NCI-H2081 treated with DMSO at 0.1 percent for 48 hours (cell line): ENCODE measurements at places on chromosomes 5 and 9.

DNA sequence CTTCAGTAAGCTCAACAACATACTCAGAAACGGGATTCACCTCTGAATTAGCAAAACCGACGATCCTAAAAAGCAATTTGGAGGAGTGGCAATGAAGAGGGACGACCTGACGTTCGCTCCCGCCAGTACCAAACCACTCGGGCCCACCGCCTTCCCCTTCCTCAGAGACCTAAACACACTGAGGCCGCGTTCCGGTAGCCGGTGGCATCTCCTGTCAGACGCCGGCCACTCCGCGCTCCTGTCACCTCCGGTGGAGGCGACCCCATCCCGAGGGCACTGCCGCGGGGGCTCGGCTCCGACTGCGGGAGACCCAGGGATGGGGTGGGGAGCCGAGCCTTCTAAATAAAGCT is 617 bp downstream of the PPP6C start:
- no peak for DNase-seq

DNA sequence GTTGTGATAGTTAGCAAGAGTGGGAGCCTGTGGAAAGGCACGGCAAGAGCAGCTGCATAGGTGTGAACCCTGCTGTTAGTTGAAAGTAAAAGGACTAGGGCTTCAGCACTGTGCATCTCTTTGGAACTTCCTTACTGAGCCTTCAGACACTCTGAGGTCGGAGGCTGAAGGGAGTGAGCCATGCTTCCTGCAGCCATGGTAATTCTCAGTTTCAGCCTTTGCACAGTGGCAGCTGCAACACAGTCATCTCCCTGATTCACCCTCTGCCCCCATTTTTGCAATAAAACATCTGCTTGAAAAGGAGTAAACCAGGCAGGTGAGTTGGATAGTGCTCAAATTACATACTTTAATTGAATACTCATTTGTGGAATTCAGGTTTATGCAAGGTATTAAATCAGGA is 6.5 kb upstream of the TLE4 start:
- no peak for DNase-seq

DNA sequence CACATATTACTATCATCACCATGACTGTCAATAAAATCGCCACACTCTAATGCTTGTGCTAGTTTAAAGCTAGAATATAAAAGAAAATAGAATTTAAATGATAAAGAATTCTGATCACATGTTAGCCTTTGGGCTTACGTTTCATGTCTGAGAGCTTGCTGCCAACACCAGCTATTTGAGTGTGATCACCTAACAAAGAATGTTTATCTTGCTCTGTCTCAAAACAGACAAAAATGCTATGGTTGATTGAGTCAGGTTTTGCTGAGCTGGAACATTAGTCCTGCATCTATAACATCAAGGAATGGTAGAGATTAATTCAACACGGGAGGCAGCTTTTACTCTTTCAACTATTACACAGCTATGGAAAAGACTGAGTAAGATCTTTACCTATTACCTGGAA is 50.7 kb downstream of the MSX2 start:
- no peak for DNase-seq

DNA sequence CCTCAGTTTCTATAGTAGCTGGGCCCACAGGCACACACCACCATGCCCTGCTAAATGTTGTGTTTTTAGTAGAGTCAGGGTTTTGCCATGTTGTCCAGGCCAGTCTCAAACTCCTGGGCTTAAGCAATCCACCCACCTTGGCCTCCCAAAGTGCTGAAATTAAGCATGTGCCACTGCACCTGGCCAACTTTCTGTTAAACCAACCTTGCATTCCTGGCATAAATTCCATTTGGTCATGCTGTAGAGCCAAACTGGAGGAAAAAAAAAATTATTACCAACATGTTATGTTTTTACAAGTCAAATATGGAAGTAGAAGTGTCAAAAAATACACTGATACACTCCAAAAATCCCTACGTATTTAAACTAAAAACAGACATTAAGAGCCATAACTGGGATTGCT is 54.1 kb downstream of the ERMP1 start:
- no peak for DNase-seq

DNA sequence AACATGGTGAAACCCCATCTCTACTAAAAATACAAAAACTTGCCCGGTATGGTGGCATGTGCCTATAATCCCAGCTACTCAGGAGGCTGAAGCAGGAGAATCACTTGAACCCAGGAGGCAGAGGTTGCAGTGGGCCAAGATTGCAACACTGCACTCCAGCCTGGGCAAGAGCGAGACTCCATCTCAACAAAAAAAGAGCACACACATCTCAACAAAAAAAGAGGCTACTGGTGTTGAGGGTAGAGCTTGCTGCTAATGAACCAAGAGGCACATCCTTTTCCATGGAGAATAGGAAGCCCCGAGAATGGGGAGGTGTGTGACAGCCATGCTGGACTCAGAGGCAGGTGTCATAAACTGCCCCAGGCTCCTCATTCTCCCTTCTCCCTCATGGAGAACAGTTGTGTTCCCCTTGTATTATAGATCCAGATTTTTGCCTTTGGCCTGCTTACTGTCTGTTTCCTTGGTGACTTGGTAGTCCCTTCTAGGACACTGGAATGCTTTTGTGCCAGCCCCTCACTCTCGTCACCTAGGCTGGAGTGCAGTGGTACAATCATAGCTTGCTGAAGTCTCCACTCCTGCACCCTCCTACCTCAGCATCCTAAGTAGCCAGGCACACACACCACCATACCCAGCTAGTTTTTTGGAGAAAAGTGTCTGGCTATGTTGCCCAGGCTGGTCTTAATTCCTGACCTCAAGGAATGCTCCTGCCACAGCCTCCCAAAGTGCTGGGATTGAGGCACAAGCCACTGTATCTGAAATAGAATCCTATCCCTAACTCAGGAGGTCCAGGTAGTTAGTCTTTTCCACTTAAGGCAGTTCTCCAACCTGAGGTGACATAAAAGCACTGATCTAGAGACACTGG is 5.1 kb downstream of the RPL12 start:
- DNase-seq: no peak
